ENCODE measurements at places on chromosomes 7 and 10. TPM values are rescaled to one million over a fixed set of nuclear protein-coding genes. Genes with fewer than 3 reads are reported as not detected.

GRCh38 chr10:123886292-123886691, 5.3 kb downstream of the CPXM2 start:
- DNase-seq: no peak

Gene SPDYE8
- total RNA-seq: not detected

- peak; percentile 72 for DNase-seq
Measured at GRCh38 chr10:131702531-131703356, 198.1 kb upstream of the PPP2R2D start.

Gene FAM24B
- 0.67 TPM for total RNA-seq

DNA sequence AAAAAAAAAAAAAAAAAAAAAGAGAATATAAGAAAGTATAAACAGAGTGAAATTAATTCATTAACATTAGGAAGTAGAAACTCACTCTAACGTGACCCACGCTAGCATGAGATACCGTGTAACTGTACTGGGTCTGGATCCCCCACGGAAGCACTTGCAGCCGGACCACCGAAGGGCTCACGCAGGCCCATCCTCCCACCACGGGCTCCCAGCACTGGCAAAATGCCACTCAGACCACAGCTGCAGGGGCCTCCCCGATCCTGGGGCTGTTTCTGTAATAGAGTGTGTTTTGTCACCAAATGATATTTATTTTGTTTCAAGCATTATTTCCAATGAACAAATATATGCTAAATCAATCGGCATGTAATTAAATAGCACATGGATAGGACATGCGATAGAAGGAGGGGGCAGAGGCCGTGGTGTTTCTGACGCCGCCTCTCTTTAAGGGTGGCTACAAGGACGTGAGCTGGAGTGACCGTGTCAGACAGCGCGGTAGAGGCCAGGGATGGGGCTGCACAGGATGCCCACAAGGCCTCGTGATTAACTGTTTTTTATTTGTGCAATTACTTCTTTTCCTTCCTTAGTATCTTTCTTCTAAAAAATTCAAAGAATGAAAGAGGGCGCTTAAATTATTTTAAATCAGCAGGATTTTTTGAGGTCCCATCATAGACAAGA, 568.5 kb downstream of the PTPRN2 start:
- DNase-seq: peak; percentile 67

GRCh38 chr7:82745117-82745516, 301.5 kb upstream of the CACNA2D1 start:
- DNase-seq: no peak

DNA sequence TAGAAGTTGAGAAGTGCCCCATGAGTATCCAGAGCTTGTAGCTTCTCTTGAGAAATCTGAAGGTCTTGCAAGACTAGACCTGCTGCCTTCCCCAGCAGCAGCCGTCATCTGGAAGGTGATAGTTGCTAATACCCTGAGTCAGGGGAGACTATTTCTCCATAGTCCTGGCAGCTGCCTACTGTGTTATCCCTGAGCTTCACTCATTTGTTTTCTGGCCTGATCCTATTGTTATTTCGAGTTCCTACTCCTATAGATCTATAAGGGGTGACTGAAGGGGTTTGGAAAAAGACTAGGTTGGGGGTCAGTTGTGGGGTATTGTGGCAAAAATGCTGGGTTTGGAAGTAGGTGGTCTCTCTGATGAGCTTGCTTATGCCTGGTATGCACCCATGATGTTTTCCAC, 297.8 kb downstream of the CNTNAP2 start:
- no peak for DNase-seq

- no peak for DNase-seq
Measured at GRCh38 chr10:90913774-90914420, 7.0 kb downstream of the ANKRD1 start.

GRCh38 chr10:97719602-97720001, 6.1 kb downstream of the MARVELD1 start:
- no peak for DNase-seq

DNA sequence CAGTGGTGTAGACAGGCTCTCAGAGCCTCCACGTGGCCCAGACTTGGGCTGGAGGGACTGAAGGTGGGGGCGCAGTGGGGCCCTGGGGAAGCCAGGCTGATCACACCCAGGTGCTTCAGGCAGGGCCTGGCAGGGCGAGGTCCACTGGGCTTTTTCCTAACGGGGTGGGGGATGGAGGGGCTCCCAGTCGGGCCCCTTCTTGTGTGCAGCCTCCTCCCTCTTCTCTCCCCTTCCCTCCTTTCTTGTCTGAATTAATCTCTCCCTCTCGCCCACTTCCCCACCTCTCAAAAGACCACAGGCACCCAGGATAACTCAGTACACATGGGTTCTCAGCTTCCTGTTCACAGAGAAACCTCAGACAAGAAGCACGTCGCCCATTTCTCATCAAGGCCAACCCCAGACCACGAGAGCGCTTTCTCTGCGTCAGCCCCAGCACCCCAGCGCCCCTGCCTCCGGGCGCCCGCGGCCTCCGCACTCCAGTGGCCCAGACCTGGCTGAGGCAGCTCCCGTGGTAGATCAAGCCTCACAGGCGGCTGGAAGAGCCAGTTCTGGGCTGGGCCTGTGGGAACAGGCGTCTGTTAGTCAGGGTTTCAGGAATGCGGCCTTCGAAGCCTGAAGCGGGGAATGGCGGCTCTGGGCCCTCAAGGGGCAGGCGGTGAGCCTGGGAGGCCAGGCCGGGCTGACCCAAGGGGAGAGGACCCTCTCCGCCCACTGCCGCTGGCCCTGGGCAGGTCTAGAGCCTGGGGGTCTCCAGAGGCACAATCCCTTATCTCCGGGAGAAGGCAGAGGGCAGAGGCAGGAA, 50.6 kb downstream of the PWWP2B start:
- no peak for DNase-seq

GRCh38 chr7:115676080-115676479, 354.5 kb downstream of the TFEC start:
- DNase-seq: no peak

- DNase-seq: no peak
Measured at GRCh38 chr7:42699380-42700178, 212.3 kb downstream of the C7orf25 start.

Gene AS3MT
- 2.1 TPM for total RNA-seq

- DNase-seq: no peak
Measured at GRCh38 chr10:99671386-99671785, 12.1 kb downstream of the ENTPD7 start.

DNA sequence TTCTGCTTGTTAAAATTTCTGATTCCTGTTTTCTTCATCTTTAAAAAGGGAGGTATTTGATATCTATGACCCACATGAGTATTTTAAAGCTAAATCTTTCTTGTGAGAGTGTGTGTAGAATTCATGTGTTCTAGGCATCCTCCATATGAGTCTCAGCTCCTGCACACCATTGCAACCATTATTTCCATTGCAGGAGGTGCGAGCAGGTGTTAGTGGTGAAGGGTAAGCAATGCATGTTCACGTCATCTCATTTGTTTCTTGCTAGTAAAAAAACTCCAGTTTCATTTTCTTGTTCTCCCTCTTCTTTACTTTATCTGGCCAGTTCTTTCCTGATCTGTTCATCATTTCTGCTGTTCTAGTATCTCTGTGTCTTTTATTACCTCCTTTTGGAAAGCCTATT, 100.5 kb downstream of the ADRA2A start:
- no peak for DNase-seq

Gene ATG9B
- not detected for total RNA-seq

- no peak for DNase-seq
Measured at GRCh38 chr10:27578316-27578715, 74.2 kb downstream of the RAB18 start.

DNA sequence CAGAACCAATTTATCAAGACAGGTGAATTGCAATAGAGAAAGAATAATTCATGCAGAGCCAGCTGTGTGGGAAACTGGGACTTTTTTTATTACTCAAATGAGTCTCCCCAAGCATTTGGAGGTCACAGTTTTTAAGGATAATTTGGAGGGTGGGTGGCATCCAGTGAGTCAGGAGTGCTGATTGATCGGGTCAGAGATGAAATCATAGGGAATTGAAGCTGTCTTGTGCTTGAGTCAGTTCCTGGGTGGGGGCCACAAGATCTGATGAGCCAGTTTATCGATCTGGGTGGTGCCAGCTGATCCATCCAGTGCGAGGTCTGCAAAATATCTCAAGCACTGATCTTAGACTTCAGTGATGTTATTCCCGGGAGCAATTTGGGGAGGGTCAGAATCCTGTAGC, 9.9 kb upstream of the MYO1G start:
- no peak for DNase-seq

GRCh38 chr10:74738985-74739567, 87.3 kb upstream of the KAT6B start:
- no peak for DNase-seq

- no peak for DNase-seq
Measured at GRCh38 chr10:84293171-84293570, 35.2 kb upstream of the CCSER2 start.

Gene ADAM22
- total RNA-seq: 2.3 TPM

Gene PHKG1
- total RNA-seq: 2.8 TPM

DNA sequence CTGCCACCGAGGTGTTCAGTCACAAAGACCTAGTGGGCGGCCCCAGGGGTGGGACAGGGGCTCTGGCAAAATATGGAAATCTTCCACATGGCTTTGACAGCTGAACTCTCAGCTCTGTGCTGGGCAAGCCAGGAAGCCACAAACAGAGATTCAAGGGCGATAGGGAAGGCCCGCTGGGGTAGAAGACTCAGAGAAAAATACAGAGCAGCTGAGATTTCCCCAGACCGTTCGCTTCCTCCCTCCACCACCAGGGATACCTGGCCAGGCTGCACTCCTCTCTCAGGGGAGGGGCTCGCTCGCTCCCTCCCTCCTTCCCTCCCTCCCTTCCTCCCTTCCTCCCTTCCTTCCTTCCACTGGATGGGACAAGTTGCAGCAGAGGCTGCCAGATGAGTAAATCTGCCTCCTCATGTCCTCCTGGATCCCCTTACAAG, 260.5 kb downstream of the PRPF18 start:
- peak; percentile 73 for DNase-seq

DNA sequence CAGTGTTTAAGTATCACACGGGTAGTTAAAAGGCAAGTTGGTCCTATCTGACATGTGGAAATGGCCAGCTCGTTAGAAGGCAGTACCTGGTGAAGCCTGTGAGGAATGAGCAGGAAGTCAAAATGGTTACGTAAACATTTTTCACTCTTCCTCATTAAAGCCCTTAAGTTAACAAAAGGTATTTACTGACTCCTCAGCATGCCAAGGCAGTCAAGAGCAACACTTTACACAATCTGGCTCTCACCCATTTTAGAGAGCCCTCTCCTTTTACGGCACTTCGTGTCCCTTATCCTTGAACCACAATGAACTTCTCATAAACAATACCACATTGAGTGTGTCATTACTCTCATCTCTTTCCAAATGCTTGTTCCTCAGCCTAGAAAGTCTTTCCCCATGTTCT, 11.0 kb upstream of the RSBN1L start:
- no peak for DNase-seq

- DNase-seq: no peak
Measured at GRCh38 chr7:141072548-141073172, 1.2 kb upstream of the TMEM178B start.

DNA sequence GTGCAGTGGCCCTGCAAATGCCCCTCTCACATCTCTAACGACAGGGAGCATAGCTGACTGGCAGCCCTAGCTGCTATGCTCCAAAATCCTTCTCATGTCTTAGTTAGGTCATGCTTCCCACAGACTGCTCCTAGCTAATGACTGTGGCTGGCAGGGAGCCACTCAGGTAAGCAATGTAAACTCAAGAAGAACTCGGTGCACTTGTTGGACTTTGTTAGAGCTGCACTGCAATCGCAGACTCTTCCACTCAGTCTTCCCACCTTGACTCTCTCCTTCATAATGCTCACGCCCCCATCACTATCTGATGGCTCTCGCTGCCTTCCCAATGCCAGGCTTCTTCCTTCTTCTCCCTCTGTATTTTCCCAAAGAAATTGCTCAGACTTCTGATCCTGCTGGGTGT, 24.0 kb downstream of the OR9A2 start:
- no peak for DNase-seq

- no peak for DNase-seq
Measured at GRCh38 chr10:53358536-53358935, 586.0 kb upstream of the MBL2 start.

Gene LIPN
- total RNA-seq: 0.74 TPM

Gene ZNF485
- 2.1 TPM for total RNA-seq

DNA sequence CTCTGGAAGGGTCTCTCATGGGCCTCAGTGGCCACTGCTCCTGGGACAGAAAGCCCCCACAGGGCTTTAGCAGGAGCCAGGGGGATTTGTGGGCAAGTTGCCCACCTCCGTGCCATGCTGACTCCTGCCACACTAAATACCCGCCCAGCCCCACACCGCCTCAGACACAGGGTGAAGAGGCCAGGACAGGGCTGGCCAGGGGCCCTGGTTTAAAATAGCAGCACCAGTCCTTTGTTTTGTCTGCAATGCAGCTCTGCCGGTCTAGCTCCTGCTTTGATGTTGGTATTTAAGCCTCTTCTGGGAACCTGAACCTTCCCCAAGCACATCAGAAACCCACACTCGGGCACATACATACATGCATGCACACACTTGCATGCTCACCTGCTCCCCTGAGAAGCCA, 14.4 kb upstream of the TNRC18 start:
- DNase-seq: no peak

- DNase-seq: no peak
Measured at GRCh38 chr10:58453105-58453504, 59.6 kb upstream of the BICC1 start.

GRCh38 chr7:141739250-141739649, 1.1 kb downstream of the SSBP1 start:
- no peak for DNase-seq

GRCh38 chr7:156703209-156703608, 62.6 kb downstream of the RNF32 start:
- no peak for DNase-seq

GRCh38 chr10:85918371-85918770, 448.2 kb downstream of the GRID1 start:
- DNase-seq: no peak

Gene IL6
- total RNA-seq: 385 TPM

GRCh38 chr7:49791088-49791741, 17.8 kb downstream of the VWC2 start:
- no peak for DNase-seq

Gene CPED1
- total RNA-seq: 44.4 TPM

Gene TMEM184A
- 0.16 TPM for total RNA-seq

Gene SEMA4G
- total RNA-seq: 1.4 TPM

Gene UCMA
- not detected for total RNA-seq

Gene SPAM1
- not detected for total RNA-seq

Gene MEOX2
- total RNA-seq: 22.1 TPM

Gene HOXA3
- total RNA-seq: 5.8 TPM

Gene EPHA1
- 0.22 TPM for total RNA-seq

GRCh38 chr7:137538361-137538762, 194.8 kb upstream of the PTN start:
- DNase-seq: no peak

Gene ADAM8
- total RNA-seq: 12.0 TPM

Gene MMP21
- 0.29 TPM for total RNA-seq

DNA sequence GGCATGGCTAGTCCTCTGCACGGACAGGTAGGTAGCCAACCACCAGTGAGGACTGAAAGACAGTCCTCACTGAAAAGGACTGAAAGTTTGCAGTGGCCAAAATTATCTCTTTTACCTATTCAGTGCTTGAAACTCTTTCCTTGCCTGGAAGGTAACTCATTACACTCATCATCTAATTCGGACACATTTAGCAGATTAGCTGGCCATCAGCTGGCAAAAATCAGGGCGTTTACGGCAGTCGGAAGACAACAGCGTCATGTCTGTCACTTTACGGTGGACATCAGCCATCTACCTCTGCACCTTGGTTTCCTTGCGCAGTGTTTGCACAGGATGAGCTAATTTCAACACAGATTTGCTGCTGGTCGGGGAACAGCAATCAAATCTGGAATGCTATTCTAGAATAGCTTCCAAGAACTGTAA, 740 bp downstream of the ANXA7 start:
- no peak for DNase-seq

Measured in mesenteric fat pad (tissue), 1 donor.